ENCODE measurements at places on chromosomes 3 and 15.

GRCh38 chr3:16810593-16811367 lies 74.0 kb upstream of the PLCL2 start:
- no peak for DNase-seq

DNA sequence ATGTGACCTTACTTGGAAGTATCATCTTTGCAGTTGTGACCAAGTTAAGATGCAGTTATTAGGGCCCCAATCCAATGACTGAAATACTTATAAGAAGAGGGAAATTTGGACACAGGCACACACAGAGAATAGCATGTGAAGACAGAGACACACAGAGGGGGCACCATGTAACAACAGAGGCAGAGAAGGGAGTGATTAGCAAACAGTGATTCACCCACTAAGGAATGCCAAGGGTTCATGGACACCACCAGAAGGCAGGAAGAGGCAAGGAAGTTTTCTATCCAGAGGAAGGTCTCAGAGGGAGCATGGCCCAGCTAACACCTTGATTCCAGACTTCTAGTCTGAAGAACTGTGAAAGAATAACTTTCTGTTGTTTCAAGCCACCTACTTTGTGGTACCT lies 25.0 kb downstream of the SIDT1 start:
- DNase-seq, result no peak

GRCh38 chr15:46855388-46855787 lies 861.9 kb upstream of the SEMA6D start:
- DNase-seq, result no peak

DNA sequence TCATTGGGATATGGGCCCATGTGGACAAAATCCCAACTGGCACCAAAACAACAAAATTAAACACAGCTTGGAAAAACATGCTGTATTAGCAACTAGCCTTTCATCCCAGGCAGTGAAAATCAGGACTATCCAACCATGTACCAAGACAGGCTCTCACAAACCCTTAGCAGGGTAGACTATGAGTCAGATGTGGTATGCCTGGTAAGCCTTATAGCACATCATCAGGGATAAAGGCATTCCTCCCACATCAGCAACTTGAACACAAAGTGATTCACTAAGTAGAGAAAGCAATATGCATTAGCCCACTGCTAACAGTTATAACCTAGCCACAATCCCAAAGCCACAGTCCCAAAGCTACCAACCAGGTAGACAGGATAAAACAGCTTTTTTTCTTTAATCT lies 8.0 kb downstream of the CEP152 start:
- no peak for DNase-seq

DNA sequence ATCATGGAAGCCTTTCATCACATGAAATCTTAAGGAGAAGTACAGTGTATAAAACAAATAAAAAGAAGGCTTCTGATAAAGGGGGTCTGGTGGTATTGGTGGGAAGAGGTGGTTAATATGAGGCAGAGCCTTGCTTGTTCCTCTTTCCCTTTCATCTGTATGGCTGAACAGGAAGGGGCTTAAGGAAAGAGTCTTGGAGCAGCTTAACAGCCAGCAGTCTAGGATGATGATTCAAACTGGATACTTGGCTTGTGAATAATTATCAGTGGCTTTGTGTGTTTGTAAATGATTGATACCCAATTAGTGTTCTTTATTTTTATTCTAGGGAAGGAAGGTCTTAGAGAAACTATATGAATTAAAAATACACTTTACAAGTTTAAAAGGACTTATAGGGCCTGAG lies 29.1 kb upstream of the TCAIM start:
- no peak for DNase-seq

DNA sequence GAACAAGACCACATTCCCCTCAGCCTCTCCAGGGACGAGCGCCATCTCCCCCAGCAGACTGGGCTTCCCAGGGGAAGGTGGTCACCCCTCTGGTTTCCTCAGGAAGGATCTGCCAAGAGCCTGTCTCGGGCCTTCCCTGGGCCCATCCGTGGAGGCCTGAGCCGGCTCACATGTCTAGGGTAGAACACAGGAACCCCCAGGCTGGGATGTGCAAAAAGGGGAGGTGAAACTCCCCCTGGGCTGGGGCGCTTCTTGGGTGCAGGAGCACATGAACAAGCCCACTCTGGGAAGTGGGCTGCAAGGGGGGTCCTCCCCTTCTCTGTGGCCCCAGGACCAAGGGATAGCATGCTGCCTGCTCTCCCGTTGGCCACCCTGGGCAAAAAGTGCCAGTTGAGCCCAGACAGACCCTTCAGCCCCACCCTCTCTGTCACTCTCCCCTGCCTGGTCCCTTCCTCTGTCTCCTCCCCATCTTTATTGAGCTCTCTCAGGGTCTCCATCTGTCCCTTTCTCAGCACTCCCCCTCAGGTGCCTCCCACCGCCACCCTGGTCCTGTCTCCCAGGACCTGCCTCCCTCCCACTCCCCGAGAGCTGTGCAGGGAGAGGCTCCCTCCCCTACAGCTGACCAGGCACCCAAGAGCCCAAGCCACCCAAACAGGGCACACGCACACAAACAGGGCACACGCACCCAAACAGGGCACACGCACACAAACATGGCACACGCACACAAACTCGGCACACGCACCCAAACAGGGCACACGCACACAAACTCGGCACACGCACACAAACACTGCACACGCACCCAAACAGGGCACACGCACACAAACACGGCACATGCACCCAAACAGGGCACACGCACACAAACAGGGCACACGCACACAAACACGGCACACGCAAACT lies 864 bp downstream of the SEMA3G start:
- DNase-seq, result no peak

GRCh38 chr15:51793521-51794305 lies 35.7 kb upstream of the TMOD3 start:
- no peak for DNase-seq

Data from activated effector memory CD4-positive, alpha-beta T cell treated with Interleukin-2 at 50 U/mL for 16 hours (primary cell).